ENCODE measurements at places on chromosomes 6 and 20.

GRCh38 chr6:156735751-156736150 is 41.4 kb upstream of the ARID1B start:
- no peak for DNase-seq

DNA sequence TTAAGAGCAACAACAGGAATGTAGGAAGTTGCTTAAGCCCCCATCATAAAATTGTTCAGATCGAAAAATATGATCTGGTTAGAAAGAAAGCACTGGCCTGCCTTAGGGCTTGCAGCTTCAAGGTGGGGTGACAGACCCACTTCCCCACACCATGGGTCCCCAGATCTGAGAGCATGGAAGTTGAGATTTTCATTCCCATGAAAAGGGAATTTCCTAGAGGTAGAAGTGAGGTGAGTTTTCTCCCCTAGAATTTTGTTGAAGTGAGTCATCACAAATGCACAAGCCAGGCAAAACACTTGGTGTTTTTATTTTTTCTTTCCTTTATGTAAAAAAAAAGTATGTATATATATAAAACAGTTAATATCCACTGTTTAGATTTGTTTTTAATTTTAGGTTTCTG is 213.6 kb upstream of the SUPT3H start:
- no peak for DNase-seq

- DNase-seq = no peak
Measured at GRCh38 chr6:116396441-116396840, 25.7 kb downstream of the DSE start.

DNA sequence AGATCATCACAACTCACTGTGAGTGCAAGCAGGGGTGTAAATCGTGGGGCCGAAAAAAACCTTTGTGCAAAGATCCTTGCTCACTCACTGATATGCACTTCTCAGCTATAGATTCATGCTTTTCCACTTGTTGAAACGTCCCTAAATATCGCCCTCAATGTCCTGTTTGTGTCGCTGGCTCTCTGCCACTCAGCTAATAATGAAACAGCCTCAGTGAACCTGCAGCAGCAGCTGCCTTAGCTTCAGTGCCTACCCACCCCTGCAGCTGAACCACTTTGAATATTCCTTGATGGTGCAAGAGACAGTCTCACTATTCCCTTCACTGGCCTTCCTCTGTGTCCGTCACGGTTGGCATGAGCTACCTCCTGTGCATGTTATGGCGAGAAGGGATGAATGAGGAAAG is 128.9 kb upstream of the NAA20 start:
- peak; percentile 14 for DNase-seq

GRCh38 chr6:141552463-141552862 is 580.3 kb upstream of the GJE1 start:
- DNase-seq = peak; percentile 28

DNA sequence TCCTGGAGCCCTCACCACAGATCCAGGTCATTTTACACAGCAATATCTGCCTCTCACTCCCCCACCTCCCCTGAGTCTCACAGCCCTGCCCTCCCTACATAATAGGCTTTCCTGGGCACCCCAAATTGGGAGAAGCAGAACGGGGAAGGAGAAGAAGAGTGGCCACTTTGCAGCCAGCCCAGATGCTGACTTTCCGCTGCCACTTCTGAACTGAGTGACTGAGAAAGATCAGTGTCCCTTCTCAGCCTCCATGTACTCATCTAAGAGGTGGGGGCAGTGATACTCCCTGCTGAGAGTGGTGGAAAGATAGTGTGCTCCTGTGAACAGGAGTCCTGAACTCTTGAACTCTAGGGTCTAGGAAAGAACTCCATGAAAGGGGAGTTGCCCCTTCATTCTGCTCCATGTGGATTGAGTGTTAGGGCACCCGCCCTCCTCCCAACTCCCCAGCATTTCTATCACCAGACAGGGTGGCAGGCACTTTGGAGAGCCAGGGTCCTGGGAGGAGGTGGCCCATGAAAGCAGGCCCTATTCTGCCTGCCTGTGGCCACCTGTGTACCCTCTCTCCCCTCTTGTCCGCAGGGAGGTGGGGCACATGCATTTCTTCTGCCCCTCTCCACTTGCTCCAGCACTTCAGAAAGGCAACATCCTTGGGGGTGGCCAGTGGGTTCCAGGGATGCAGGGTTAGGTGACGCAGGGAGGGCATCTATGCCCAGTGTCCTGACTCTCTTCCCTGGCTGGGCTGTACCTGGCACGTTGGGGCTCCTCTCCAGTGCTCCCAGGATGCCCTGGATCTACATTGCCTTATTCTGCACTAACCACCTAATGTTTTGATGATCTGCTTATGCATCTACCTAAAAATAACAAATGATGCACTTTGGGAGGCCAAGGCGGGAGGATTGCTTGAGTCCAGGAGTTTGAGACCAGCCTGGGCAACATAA is 38.3 kb upstream of the MRPS18A start:
- no peak for DNase-seq

DNA sequence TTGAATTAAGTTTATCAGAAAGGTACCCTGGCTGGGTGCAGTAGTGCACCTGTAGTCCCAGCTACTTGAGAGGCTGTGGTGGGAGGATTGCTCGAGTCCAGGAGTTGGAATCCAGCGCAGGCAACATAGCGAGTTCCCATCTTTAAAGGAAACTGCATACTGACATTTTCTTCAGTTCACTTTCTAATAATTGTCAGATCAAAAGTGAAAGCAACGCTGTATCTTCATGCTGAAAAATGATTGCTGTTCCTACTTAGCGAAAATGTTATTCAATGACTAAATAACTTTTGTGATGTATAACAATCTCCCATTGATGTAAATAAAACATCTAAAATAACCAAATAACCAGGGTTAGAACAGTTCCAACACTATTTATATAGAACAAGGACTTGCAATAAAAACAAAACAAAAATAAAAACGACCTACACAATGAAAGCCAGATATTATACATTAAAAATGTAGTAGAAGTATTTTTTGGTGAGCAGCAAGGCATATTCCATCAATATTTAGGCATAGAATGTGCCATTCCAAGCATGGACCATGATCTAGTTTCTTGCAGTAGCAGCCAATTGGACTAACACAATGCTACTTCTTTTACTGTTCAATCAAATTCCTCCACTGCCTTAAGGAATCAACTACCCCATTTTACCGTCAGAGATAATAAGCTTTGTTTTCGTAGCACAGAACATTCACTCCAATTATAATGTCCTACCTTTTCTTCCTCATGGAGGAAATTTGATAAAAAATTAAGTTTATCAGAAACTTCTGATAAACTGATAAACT is 1.5 kb downstream of the LATS1 start:
- no peak for DNase-seq

DNA sequence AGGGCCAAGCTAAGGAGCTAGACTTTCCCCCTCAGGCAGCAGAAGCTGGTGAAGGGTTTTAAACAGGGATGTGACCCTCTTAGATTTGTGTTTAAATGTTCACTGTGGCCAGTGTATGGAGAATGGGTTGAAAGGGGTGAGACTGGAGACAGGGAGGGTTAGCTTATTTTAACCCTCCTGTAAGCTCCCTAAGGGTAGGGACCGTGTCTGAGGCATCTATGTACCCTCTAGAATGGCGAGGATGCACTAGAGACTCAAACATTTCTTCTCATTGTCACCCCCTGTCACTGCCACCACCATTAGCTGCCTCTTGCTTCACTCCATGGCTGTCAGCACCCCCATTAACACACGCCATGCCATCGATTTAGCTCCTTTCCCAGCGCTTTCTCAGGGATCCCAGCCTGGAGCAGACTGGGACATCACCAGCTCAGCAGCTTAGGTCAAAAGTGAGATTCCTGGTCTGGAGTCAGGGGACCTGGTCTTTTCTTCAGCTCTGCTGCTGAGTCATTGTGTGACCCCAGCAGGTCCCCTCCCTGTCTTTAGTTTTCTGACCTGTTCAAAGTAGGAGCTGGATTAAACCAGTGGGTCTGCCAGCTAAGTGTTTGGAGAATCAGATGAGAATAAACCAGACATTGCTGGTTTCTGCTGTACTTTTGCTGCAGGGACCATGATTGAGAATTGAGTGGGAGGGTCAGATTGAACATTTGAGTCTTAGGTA is 1.1 kb upstream of the SLC22A7 start:
- DNase-seq = no peak

DNA sequence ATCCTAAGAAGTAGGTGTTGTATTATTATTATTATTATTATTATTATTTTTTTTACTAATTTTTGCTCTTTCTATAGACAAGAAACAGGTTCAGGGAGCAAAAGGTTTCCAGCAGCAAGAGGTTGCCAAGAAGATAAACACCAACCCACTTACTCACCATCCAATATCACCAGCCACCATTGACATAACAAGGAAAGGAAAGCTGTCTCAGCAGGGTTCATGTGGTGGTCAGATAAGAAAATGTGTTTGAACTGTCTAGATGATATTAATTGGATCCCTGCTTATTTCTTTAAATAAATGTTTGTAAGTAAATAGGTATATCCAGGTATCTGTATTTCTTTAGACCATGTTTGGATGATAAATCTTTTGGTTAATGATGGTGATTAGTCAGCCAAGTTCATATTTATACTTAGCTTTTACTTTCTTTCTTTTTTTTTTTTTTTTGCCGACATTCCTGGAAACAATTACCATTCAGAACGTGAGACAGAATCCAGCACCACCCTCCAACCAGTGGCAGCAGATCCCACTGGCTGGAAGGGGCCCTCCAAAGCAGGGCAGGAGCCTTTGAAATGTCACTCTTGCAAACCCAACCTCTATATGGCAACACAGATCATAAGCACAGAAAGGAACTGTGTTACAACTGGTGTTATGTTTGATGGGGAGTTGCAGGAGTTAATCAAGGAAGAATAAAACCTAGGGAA is 139.2 kb upstream of the ECI2 start:
- no peak for DNase-seq

DNA sequence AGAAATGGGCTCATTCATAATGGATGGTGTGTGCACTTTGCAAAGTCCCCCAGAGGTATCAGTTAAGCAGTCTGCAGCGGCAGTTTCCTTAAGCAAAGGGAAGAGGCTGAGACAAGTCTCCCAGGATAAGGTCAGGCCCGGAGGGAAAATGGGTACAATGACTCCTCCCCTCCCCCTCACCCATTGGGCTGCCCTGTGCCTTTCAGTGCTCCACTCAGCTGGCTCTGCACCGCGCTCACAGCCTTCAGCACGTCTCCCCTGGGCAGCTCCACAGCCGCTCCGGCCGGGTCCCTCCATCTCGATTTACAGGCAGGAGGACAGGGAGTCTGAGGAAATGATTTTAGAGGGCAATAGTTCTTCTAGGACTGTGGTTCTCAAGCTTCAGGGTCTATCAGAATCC is 264.8 kb downstream of the LRFN2 start:
- no peak for DNase-seq

DNA sequence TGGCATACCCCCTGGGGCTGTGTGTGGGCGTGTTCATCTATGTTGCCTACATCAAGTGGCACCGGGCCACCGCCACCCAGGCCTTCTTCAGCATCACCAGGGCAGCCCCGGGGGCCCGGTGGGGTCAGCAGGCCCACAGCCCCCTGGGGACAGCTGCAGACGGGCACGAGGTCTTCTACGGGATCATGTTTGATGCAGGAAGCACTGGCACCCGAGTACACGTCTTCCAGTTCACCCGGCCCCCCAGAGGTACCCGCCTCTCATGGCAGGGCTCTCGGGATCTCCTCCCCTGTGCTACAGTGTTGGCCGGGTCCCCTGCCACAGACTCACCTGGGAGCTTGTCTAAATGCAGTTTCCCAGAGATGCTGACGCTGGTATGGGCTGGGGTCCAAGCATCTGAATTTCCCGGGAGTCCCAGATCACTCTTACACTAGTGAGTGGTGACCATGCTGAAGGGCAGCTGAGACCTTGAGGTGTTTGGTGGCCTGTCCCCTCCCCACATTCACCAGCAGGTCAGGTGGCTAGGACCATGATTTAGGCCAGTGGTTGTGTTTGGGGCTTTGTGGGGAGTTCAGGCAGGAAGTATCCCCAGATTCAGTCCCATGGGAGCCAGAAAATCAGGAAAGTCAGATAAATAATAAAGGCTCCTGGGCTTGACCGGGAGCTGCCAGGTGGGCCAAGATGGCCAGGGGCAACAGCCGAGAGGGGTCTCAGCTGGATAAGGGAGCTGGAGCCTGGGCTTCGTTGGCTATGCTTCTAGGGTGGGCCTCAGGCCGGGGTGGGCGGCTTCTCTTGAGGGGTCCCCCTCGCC is 11.8 kb downstream of the ENTPD6 start:
- no peak for DNase-seq

DNA sequence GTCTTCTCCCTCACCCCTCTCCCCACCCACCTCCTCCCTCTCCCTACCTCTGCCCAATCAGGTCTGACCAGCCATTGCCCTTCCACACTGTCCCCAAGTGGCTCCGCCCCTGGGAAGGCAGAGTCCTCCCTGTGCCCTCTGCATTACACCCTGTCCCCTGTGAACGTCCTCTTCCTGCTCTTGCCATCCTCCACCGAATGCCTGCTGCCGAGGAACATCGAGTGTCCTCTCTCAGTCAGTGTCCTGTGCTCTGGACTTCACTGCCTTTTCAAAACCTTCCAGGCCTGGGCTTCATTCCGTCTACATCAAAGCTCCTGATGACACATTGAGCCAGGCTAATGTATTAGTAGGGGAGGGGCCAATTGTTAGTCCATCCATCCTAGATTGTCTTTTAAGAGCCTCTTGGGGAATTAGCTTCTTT is 3.3 kb upstream of the PACSIN1 start:
- no peak for DNase-seq

DNA sequence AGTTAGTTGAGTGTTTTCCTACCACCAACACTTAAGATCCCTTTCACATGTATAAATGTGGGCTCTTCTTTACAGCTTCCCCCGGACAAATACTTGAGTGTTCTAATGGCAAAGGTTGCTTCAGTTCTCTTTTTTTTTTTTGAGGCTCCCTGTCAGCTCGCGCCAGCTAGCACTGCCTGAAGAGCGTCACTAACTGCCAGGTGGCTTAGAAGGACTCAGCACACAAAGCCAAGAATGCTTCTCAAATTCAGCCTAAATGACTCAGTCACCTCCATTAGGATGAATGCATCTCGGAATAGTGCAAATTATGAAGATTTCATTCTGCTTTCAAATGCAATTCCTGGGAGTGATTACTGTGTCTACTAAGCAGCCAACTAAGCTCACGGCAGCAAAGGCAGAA is 150.7 kb upstream of the BTBD3 start:
- peak; percentile 12 for DNase-seq

- DNase-seq = no peak
Measured at GRCh38 chr6:15674690-15675386, 12.0 kb upstream of the DTNBP1 start.

GRCh38 chr6:106856227-106856874 is 118.2 kb downstream of the CD24 start:
- no peak for DNase-seq

- DNase-seq = no peak
Measured at GRCh38 chr6:47484616-47485015, 7.0 kb downstream of the CD2AP start.

GRCh38 chr20:50724851-50725723 is 6.3 kb upstream of the PARD6B start:
- DNase-seq = no peak

- no peak for DNase-seq
Measured at GRCh38 chr6:38935051-38935450, 113.5 kb upstream of the GLP1R start.

GRCh38 chr6:139586273-139586672 is 211.8 kb upstream of the CITED2 start:
- no peak for DNase-seq

DNA sequence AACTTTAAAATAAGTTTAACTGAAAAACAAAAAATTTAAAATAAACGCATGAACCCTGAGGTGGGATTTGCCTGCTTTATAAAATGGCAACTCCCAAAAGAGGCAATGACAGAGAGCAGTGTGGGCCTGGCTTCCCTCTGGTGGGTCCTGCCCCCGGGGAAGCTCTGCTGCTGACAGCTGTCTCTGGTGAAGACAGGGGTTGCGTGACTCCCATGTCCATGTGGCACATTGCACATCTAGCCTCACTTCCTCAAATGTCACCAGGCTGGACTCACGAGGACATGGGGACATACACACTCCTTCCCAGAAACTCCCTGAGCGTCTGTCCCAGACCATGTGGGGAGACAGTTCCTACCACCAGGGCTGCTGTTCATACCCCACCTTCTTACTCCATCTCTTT is 66.2 kb downstream of the ABHD12 start:
- DNase-seq = no peak
